Pons (tissue), 1 donor: ENCODE measurements at places on chromosomes 5 and 9.

DNA sequence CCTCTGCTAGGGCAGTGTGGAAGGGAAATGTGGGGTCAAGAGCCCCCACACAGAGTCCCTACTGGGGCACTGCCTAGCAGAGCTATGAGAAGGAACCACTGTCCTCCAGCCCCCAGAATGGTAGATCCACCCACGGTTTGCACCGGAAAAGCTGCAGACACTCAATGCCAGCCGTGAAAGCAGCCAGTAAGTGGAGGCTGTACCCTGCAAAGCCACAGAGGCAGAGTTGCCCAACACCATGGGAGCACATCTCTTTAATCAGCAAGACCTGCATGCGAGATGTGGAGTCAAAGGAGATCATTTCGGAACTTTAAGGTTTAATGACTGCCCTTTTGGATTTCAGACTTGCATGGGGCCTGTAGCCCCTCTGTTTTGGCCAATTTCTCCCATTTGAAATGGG lies 52.2 kb downstream of the GKAP1 start:
- no peak for DNase-seq

DNA sequence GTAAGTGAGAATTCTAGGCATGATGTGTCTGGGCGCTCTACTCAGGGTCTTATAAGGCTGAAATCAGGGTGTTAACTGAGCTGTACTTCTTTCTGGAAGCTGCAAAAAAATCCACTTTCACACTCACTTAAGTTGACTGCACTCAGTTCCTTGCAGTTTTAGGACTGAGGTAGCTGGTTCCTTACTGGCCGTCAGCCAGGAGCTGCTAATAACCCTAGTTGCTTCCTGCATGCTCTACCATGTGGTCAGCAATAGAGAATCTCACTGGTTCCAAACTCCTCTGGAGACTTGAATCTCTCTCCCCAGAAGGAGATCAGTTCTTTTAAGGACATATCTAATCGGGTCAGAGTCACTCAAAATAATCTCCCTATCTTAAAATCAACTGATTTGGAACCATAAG lies 911.2 kb downstream of the EFNA5 start:
- DNase-seq, result no peak

- no peak for DNase-seq
Observed at GRCh38 chr5:36606036-36606427, 374 bp upstream of the SLC1A3 start.

DNA sequence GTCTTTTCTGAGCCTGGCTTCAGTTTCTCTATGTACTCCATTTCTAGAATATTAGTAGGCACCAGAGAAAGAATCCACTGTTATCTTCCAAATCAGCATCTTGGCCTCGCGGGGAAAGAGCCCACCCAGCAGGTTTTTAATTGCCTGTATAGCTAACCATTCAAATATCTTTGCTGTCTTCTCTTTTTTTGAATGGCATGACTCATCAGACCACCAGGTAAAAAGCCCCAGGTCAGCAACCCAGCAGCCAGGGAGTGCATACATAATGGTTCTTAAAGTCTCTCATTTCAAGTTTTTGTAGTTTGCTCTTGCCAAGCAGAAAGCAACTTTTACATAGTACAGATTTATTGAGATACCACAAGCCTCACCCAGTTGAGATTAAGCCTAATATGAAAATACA lies 50.7 kb downstream of the TMEM167A start:
- no peak for DNase-seq

DNA sequence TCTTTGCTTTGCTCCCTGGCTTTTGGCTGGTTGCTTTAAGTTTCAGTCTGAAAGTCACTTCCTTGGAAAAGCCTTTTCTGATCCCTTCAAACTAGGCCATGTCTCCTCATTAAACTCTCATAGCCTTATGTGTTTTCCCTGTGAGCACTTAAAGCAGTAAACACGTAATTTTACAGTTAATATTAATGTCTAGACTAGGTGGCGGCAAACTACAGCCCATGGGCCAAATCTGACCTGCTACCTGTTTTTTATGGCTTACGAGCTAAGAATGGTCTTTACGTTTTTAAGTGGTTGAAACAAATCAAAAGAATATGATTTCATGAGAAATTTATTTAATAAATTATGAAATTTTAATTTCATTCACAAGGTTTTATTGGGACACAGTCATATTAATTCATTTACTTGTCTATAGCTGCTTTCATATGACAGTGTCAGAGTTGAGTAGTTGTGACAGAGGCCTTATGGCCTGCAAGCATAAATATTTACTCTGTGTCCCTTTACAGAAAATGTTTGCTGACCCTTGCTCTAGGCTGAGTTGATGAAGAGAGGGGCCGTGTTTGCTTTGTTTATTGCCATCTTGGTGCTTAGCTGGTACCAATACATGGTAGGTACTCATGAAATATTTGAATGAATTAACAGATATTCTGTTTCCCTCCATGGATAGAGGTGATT lies 7.4 kb downstream of the SLC44A1 start:
- no peak for DNase-seq

DNA sequence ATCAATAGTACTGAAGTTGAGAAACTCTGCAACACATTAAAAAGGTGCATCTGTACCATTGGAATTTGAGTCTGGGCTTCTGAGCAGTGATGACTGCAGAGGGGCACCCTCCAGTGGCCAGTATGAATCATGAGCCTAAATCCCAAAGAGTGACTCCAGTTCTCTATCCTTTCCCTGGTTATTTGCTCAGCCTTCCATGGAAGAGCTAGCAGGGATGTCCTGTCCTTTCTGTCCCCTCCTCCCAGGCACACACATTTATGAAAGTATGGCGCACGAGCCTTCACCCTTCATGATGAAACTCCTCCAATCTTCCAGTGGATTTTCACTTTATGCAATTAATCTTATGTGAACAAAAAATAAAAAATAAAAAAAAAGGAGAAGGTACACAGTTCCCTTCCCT lies 81.0 kb downstream of the ESM1 start:
- DNase-seq, result no peak

- DNase-seq, result no peak
Observed at GRCh38 chr9:13213998-13214397, 65.5 kb downstream of the MPDZ start.

DNA sequence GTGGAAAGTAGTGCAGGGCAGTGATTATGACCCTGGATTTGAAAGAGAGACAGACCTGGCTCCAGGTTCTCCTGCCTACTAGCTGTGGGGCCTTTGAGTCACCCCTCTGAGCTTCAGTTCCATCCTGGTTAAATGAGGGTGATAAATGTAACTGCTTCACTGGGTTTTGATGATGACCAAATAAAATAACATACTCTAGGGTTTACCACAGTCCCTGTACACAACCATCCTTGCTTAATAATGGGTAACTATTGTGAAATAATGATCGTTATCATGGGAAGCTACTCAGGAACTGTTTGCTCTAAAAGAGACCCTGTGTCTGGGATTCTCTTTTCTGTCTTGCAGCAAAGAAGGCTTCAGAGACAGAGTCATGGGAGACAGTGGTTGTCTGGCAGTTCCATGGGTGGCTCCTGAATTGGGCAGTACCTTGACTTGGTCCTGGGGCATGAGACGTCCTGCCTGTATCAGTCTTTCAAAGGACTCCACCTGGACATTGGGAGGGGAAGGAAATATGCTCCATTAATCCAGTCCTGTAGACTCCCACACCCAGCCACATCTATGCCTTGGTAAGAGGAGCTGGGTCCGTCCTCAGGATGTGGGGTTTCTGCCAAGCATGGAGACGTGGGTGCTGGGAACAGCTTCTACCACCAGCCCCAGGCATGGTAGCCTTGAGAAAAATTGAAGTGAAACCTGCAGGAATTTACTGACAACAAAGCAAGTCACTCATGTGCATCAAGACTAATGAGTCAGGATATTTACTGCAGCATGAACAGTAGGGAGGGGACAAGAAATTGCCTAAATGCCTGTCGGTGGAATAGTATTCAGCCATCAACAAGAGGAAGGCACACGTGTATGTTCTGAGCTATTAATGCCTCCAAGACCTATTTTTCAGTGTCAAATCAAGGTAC lies 23.4 kb downstream of the AKNA start:
- no peak for DNase-seq

DNA sequence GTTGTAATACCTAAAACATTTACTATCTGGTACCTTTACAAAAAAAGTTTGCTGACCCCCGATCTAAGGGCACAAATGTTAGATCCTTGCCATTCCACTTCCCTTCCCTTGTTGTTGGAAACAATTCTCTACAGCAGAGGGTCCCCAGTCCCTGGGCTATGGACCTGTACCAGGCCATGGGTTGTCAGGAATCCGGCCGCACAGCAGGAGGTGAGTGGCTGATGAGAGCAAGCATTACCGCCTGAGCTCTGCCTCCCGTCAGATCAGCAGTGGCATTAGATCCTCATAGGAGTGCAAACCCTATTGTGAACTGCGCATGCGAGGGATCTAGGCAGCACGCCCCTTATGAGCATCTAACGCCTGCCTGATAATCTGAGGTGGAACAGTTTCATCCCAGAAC lies 248.5 kb downstream of the AP3B1 start:
- no peak for DNase-seq

DNA sequence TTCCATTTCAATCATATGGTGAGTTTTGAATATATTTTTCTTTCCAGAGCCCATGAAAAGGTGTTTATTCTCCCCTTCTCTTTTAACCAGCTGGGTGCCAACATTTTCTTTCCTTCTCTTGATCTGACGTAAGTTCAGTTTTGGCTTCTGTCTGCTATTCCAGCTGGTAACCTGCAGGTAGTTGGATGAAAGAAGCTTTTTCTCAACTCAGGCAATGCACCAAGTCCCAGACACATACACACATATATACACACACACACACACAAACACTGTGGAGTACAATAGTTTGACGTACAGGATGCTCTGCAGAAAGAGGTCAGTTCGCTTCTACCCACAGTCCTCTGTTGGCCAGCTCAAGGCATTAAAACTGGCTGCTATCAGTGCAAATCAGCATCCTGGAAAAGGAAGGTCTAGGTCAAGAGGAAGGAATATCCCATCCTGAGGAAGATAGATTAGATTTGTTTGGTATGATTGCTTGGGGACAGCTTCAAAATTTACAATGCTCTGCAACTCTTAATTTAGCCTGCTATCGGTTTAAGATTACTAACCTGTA lies 214.3 kb upstream of the SEMA6A start:
- DNase-seq, result no peak

- no peak for DNase-seq
Observed at GRCh38 chr9:72144756-72145492, 4.3 kb upstream of the GDA start.

- no peak for DNase-seq
Observed at GRCh38 chr9:122695696-122696095, 20.8 kb downstream of the OR1L3 start.

- peak; percentile 39 for DNase-seq
Observed at GRCh38 chr5:56565644-56566043, 249.7 kb upstream of the MAP3K1 start.

DNA sequence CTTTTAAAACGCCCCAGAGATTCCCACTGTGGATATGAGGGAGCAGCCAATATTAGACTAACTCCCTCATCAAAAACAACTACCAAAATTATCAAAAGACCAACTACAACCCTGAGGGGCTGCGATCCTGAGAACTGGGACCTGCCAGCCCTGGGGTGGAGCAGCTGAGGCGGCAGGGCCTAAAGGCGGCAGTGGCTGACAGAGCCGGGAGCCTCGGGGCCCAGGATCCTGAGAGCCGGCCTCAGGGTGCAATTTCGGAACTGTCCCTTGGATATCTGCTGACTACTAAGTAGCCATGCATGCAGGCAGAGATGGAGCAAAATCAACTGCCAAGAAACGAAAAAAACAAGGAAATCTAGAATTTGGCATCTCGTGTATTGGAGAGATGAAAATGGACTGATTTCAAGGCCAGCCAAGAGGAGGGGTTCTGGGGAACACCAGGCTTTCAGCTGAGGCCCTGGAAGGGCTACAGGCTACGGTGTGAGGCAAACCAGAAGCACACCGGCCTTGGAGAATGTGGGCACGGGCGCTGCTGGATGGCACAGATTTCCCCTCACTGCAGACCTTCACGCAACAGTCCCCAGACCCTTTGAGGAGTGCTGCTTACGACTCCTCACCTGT lies 63.6 kb upstream of the UBAC1 start:
- peak; percentile 17 for DNase-seq

- DNase-seq, result no peak
Observed at GRCh38 chr5:79399046-79399445, 114.9 kb downstream of the HOMER1 start.

GRCh38 chr9:104817437-104817836 lies 53.5 kb downstream of the NIPSNAP3B start:
- DNase-seq, result no peak

DNA sequence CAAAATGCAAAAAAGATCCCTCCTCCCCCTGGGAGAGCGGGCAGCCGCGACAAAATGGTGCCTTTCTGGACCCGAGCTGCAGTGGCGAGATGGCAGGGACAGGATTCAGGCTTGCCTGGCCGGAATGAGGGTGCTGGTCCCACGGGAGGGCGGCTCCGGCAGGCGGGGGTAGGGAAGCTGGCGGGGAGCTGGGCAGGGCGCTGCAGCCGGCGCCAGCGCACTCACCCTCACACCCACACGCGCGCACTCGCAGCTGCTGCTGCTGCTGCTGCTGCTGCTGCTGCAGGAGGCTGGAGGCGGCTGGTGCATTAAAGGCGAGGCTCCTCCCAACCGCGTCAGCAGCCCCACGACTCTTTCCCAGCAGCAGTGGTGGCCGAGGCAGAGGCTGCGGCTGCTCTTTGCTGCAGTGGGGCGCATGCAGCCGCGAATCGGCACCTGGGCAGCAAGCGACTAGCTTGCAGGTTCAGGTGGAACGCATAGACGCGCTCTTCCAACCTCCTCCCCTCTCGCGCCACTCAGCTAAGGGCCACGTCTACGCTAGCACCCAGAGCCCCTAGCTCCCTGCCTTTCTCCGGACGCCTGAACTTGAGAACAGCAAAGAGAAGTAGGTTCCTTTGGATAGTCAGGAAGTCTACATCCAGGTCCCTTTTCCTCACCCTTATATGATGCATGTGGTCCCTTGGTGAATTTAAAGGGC lies at the start of gene PPP2R2B:
TSS of gene PPP2R2B (minus strand) at position 282 of the 697 bp plus-strand sequence.
- DNase-seq, result peak; percentile 36

DNA sequence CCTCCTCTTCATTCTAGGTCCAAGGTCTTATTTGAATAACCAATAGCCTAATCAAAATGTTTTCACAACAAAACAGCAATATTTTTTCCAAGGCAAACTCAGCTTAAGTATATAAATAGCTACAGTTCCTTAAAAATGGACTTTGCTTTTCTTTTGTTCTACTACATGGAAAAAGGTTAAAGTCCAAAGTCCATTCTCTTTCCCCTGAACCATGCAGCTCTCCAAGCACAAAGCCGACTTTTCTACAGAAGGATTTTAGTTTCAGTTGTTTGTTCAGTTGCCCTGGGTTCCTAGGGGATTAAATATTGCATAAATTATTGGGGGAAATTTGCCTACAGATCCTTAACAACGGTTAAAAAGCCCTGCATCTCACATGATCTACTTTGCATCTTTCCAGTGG lies 677.0 kb upstream of the KLF4 start:
- no peak for DNase-seq

- DNase-seq, result no peak
Observed at GRCh38 chr5:53416144-53416738, 64.2 kb upstream of the FST start.

DNA sequence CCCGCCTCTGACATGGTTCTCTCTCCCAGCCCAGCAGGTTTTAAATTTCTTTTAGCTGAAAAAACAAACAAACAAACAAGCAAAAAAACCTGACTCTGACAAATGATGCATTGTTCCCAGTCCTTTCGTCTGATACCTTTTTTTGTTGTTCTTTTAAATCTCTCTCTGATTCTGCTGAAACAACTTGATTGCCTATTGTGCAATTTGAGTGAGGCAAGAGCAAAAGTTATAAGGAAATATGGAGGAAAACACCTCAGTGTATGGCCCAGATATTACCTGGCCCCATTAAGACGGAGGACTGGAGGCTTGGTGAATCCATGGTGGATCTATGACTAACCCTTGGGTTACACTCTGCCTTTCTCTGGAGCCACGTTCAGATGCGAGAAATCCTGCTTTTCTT lies 164.0 kb downstream of the MELK start:
- no peak for DNase-seq

- DNase-seq, result no peak
Observed at GRCh38 chr5:116930616-116931015, 356.0 kb upstream of the SEMA6A start.
